ENCODE measurements at places on chromosomes 4 and X.

- DNase-seq = no peak
These were observed 1.4 kb upstream of the FAM53A start for GRCh38 chr4:1685235-1686150.

- DNase-seq = no peak
These were observed 581.5 kb downstream of the STIM2 start for GRCh38 chr4:27442146-27442545.

GRCh38 chr4:188869581-188869980 is 730.3 kb downstream of the TRIML1 start:
- DNase-seq = no peak

DNA sequence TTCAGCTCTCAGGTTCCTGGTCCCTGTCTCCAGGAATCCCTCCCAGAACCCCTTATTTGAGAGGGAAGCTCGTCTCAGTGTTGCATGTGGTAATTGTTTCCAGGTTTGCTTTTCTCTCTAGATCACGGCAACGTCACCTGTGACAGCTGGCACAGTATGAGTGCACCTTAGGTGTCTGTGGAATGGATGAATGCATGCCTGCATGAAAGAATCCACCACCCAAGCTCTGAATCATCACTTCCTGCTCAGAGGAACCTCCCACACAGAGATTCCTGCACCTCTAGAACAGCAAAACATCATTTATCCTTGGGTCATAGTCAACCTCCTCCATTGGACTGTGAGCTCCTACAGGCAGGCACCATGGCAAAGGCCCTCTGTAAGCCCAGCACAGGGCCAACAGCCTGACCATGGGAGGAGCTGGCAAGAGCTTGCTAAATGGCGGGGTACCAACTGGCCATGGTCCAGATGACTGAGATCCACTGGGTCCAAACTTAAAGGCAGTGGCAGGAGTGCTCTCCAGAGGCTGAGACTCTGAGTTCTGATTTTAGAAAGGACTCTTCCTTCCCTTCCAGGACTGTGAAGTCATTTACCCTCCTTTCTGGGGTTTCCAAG is 116.2 kb downstream of the SLC2A9 start:
- DNase-seq = no peak

DNA sequence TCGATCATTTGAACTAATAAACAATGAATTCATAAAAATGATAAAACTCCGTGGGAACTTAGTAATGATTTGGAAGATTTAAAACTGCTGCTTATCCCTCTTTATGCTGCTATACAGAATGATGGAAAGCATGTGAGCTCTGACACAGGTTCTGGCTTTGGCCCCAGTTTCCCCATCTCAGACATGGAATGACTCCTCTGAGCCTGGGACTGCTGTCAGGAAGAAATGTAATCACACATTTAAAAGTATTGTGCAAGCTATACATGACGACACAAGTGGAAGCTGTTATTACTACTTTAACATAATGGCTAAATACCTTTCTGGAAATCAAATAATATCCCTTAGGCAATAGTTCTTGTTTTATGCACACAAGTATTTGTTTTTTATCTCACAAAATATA is 161.7 kb downstream of the DCHS2 start:
- no peak for DNase-seq

GRCh38 chr4:67201334-67201733 is 344.0 kb downstream of the CENPC start:
- no peak for DNase-seq

- DNase-seq = no peak
These were observed 267.5 kb downstream of the FAT4 start for GRCh38 chr4:125582302-125582701.

- no peak for DNase-seq
These were observed at the start of gene RAI2 for GRCh38 chrX:17860811-17861488. TSS of gene RAI2 (minus strand) at chrX:17861298. CDS start at chrX:17802010, 59,288 bp downstream.

DNA sequence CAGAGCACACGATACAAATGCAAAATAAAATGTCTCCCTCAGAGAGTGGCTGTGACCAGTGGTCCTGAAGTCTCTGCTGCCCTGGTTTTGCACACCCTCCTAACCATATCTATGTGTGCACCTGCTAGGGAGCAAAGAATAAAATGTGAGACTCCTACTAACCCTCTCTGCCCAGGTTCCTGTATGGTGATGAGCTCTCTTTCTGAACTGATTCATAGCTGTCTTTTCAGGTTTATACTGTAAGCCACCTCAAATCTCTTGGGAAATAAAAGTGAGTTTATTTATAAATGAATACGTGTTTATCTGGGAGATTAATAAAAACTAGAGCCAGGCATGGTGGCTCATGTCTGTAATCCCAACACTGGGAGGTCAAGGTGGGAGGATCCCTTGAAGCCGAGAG is 126.0 kb upstream of the RBPJ start:
- no peak for DNase-seq

- no peak for DNase-seq
These were observed 86.6 kb upstream of the NPNT start for GRCh38 chr4:105808750-105809041.

- no peak for DNase-seq
These were observed 42.4 kb upstream of the SFRP2 start for GRCh38 chr4:153831245-153831644.

- DNase-seq = no peak
These were observed 300.4 kb downstream of the LDB2 start for GRCh38 chr4:16597845-16598596.

DNA sequence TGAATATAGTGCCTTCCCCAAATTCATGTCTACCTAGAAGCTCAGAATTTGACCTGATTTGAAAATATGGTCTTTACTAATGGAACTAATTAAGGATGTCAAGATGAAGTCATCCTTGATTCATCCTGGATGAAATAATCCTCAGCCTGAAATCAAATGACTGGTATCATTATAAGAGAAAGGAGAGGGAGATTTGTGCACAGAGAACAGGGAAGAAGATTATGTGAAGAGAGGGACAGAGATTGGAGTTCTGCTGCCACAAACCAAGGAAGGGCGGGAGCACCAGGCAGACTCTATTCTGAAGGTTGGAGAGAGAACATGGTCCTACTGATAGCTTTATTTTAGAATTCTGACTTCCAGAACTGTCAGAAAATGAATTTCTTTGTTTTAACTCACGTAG is 680.9 kb upstream of the AADAT start:
- no peak for DNase-seq

DNA sequence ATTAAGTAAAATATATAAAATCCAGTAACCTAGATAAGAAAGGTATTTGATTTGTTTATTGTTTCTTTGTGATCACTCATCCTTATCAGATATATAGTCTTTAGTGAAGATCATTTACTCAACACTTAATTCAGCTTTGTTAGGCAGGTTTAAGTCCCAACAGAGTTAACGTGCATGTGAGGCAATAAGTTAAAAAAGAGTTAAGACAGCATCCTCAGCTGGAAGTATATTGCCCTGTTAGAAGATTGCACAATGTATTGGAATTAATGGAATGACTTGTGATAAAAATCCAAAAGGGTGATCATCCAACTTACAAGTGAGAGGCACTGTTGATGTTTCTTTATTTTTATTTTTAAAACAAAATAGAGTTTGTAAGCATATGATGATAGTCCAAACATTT is 1162.1 kb downstream of the RAPGEF2 start:
- DNase-seq = no peak

DNA sequence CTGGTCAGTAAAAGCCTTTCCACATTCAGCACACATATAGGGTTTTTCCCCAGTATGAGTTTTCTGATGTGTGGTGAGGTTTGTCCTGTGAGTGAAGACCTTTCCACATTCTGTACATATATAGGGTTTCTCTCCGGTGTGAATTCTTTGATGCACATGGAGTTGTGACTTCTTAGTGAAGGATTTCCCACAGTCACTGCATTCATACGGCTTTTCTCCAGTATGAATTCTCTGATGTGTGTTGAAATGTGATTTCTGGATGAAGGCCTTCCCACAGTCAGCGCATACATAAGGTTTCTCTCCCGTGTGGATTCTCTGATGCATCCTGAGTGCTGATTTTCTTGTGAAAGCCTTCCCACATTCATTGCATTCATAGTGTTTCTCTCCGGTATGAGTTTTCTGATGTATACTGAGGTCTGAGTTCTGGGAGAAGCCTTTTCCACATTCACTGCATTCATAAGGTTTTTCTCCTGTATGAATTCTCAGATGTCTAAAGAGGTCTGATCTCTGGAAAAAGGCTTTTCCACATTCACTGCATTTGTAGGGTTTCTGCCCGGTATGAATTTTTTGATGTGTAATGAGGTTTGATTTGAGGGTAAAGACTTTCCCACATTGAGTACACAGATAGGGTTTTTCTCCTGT is 34.7 kb downstream of the ZNF41 start:
- no peak for DNase-seq

GRCh38 chr4:11485926-11486325 is 57.2 kb upstream of the HS3ST1 start:
- DNase-seq = no peak

DNA sequence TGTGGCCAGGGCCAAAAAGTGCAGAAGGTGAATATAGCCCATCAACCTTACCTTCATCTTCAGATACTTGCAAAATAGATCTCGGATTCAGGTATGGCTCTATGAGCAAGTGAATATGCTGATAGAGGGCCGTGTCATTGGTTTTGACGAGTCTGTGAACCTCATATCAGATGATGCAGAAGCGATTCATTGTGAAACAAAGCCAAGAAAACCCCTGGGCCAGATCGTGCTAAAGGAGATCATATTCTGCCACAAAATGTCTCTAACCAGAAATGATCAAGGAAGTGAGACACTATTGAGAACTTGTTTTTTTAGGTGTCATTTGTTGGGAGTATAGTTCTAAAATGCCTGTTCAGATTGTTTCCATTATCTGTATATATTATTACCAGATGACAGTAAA is 48.3 kb downstream of the PDK3 start:
- DNase-seq = no peak

GRCh38 chr4:73661646-73662119 is 41.4 kb upstream of the RASSF6 start:
- DNase-seq = no peak

DNA sequence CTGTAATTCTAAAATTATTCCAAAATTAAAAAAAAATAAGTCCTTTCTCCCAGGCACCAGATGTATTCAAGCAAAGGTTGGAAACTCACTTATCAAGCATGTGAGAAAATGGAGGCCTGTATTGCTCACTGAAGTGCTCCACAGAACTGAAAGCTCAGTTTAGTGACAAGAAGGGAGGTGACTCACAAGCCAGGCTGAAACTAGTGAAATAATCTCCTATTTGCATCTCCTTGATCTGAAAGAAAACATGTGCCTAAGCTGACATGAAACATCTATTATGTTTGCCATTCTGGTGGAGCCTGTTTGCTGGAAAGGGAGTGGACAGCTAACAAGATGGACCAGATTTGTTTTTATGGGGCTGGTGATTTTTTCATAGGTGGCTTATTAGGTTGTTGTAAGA is 54.0 kb upstream of the AMELX start:
- no peak for DNase-seq

- DNase-seq = no peak
These were observed 398.0 kb downstream of the MAGEB5 start for GRCh38 chrX:26613956-26614355.

Data from effector memory CD8-positive, alpha-beta T cell (primary cell).